ENCODE measurements at places on chromosomes 12 and 14. TPM values are rescaled to one million over a fixed set of nuclear protein-coding genes. Genes with fewer than 3 reads are reported as not detected.

Gene KRT73
- 8.6 TPM for total RNA-seq

- no peaks in the 10 kb centered on the region for H3K27me3 ChIP-seq
- no peak overlapping the region for H3K27ac ChIP-seq
- no peaks in the 10 kb centered on the region for H3K4me1 ChIP-seq
- H3K4me3 ChIP-seq: no peak overlapping the region
- H3K36me3 ChIP-seq: no peaks in the 10 kb centered on the region
Observed at GRCh38 chr14:33685698-33686097, 265.2 kb downstream of the EGLN3 start.

DNA sequence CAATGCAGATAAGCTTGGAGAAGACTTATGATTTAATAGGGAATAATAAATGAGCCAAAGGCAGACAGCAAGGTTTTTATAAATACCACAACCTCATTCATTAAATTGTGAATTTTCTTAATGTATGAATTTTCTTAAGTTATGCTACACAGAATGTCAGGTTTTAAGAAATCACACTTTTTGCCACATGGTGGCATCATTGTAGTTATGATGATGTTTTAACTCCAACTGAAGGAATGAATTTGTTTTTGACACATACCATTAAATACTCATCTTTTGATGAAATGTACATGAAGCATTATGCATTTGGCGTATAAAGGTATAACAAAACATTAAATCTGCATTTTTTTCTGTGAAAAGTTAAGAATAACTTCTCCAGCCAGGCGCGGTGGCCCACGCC, 524.1 kb upstream of the FBXO33 start:
- no peak overlapping the region for H3K27ac ChIP-seq
- no peaks in the 10 kb centered on the region for H3K4me1 ChIP-seq
- H3K4me3 ChIP-seq: no peak overlapping the region
- H3K27me3 ChIP-seq: no peaks in the 10 kb centered on the region
- DNase-seq: no peak

DNA sequence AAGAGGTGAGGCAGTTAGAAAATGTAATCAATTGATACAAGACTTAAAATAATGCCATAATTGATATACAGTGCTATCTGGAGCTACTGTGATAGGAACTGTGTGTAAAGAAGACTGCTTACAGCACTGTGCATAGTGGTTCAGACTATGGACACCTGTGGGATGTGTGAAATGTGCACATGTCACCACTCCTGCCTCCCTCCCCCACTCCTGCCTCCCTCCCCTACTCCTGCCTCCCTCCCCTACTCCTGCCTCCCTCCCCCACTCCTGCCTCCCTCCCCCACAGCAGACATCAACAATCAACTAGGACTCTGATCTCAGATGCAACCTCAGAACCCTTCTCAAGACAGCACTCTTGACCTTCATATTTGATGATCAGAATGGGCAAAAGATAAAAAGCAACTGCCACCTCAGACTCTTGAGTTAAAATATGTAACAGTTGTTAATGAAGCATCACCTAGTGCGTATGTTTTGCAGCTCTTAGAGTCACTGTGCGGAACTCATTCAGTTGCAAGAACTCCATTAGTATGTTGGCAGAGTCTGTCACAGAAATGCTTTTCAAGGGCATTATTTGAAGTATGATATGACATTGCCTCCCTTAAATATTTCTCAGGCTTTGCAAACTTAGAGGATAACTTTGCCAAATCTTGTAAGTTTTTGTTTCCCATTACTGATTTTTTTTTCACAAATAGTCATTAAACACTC, 255.2 kb upstream of the DDHD1 start:
- no peak overlapping the region for H3K4me3 ChIP-seq
- DNase-seq: no peak
- peaks cover 2% of the 10 kb centered on the region for H3K27me3 ChIP-seq
- no peaks in the 10 kb centered on the region for H3K4me1 ChIP-seq
- H3K36me3 ChIP-seq: no peaks in the 10 kb centered on the region
- H3K27ac ChIP-seq: no peak overlapping the region

Gene RNASE7
- total RNA-seq: not detected

DNA sequence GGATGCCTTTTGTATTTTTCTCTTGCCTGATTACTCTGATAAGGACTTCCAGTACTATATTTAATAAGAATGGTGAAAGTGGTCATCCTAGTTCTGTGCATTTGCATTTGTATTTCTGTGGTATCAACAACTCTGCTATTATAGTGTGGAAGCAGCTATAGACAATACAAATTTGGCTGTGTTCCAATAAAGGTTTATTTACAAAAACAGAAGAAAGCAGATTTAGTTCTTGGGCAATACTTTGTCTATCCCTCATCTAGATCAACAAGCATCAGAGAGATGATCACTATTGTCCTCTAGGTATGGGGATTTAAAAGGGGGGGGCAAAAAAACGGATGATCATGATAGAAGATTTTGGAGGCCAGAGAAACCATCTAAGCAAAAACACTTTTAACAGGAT, 19.1 kb upstream of the BTG1 start:
- DNase-seq: no peak
- H3K27ac ChIP-seq: no peak overlapping the region
- peaks cover 4% of the 10 kb centered on the region for H3K36me3 ChIP-seq
- H3K27me3 ChIP-seq: no peaks in the 10 kb centered on the region

DNA sequence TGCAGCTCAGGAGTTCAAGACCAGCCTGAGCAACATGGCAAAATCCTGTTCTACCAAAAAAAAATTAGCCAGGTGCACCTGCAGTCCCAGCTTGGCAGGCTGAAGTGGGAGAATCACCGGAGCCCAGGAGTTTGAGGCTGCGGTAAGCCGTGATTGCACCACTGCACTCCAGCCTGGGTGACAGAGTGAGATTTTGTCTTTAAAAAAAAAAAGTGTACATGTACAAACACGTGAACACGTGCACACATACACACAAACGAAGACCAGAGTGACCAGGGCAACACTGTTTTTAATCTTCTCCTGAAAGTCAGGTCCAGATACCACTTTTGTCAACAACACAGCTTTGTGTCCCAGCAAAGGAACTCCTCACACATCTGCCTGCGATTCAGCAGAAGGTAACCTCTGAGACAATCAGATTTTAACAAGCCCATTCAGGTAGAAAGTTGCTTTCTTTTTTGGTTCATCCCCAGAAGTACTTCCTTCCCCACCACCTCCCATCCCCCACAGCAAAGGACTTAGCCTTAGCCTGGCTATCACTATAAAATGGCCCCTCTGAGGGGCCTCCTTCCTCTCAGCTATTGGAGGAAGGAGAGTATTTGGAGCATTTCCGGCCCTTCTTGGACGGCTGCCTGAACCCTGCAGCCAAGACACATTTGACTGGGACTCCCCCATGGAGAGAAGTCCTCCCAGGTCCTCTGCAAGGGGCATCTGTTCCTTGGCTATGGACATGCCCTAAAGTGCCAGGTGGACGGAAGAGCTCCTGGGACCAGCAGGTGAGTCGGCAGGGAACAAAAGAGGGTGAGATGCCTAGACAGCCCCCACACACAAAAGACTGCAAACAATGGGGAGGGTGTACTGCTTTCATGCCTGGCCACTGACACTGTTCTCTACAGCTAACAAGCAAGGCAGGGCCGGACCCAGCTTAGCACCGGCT, 9.8 kb downstream of the CTDSP2 start:
- H3K4me1 ChIP-seq: peaks cover 90% of the 10 kb centered on the region
- peak overlapping the region; percentile 51 for H3K4me3 ChIP-seq
- peak; percentile 58 for DNase-seq
- no peaks in the 10 kb centered on the region for H3K36me3 ChIP-seq

DNA sequence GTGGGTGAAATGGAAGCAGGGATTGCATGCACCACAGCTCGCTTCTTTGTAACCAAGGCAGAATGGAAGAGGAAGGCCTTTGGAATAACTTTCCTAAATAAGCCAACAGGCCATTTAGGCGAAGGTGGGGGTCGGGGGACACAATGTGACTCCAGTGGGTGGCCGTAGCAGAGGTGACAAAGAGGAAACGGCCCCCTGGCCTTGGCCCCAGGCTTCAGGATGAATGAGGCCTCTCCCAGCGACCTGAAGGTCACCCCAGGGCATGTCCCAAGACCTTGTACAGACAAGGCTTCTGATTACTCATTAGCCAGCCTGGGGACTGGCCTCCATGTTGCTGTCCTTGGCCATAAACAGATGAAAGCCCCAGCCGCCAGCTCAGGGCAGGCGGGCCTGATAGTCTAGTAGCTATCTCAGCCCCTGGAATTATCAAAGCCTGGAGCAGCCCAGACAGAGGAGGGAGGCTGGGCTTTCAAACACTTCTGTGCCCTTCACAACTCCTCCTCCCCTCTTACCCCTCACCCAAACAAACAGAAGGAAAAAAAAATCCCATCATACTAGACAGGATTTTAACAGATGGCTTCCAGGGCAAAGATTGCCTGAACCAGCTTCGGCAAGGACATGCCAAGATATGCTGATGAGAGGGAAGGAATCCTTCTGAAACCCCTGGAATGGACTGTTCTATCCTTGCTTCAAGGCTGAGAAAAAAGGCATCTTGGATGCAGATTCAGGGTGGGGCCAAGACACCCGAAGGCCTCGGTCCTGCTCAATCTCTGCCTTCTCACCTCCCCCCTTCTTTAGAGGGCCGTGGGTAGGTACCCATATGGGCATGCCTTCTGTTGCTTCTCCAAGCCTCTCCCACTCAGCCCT, 142.3 kb upstream of the PARP11 start:
- no peak overlapping the region for H3K4me3 ChIP-seq
- no peak for DNase-seq
- H3K4me1 ChIP-seq: no peaks in the 10 kb centered on the region
- H3K27ac ChIP-seq: no peak overlapping the region

DNA sequence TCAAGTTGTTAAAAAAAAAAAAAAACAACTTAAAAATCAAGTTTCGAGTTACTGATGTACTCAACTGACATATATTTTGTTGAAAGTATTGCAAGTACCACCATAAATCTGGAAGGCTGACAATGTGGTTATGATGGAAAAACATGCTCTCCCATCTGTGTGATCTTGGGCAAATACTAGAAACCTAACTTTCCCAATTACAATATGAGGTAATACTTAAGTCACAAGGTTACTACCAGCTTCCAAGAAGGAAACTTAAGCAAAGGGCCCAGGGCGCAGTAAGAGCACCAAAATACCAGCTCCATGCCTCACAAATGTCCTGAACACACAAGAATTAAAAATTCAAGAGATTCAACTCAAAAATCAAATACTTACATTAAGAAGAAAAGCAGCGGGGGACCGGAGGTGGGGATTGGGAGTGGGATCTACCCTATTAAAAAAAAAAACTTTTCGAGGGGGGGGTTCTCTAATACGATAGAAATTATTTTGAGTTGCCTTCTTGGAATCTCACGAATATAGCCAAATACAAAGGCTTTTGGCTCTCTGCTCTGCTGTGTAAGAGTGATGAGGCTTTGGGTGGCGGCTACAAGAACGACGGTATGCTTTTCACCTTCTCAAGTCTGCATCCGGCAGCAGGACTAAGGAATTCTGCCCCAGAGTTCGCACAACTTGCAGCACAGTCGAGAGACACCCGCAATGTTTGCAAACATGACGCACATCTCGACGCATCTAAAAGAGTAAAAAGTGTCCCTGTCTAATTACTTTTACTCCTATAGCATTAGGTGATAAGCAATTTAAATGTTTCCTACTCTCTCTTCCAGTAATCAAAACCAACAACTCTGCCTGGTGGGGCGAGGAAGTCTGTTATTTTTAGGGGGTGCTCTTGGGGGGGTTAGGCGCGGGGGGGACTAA, 1.1 kb downstream of the SAV1 start:
- H3K36me3 ChIP-seq: peaks cover 3% of the 10 kb centered on the region
- DNase-seq: peak; percentile 23
- peaks cover 2% of the 10 kb centered on the region for H3K27me3 ChIP-seq
- H3K4me1 ChIP-seq: peaks cover 14% of the 10 kb centered on the region
- H3K27ac ChIP-seq: peak overlapping the region; percentile 65

GRCh38 chr12:52278575-52279421, 4.4 kb downstream of the KRT86 start:
- no peak overlapping the region for H3K27ac ChIP-seq
- H3K4me3 ChIP-seq: no peak overlapping the region
- peaks cover 11% of the 10 kb centered on the region for H3K4me1 ChIP-seq
- peak; percentile 66 for DNase-seq

- H3K4me1 ChIP-seq: peaks cover 3% of the 10 kb centered on the region
- no peak overlapping the region for H3K4me3 ChIP-seq
- H3K27ac ChIP-seq: no peak overlapping the region
- no peak for DNase-seq
- H3K27me3 ChIP-seq: no peaks in the 10 kb centered on the region
Observed at GRCh38 chr12:47126246-47126645, 46.5 kb upstream of the AMIGO2 start.

All from activated CD4-positive, alpha-beta T cell treated with anti-CD3 and anti-CD28 coated beads, Interleukin-2, amount 10 ng/mL, durations not matched to agents 7 days and 5 days (primary cell).